ENCODE measurements at places on chromosomes 11 and 22.

DNA sequence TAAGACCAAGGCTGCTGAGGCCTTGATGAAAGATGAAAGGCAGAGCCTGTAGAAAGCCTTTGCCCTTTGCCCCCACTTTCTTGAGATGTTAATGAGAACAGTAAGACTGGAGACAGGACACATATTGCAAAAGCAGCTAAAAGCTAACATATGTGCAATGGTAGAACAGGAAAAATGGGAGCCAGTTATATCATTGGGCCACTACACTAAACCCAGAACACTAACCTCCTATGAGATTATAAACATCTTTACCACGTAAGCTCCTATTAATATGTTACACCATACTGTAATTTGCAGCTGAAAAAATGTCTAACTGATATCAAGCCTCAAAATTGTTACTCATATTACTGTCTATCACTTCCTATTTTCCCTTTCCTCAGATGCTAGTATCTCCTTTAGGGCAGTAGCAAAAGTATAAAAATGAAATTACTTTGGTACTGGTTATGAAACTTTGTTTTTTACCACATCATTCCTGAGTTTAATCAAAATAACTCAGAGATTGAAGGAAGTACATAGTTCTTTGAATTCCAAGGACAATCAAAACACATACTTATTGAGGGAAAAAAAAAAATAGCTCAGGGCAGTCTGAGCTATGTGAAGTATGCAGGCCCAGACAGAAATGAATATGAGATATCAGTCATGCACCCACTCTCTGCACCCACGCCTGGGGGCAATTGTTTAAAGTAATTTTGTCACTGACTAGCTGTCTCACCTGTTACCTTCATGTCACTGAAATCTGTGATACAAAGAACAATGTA, 9.1 kb downstream of the HPS5 start:
- no peak for DNase-seq

DNA sequence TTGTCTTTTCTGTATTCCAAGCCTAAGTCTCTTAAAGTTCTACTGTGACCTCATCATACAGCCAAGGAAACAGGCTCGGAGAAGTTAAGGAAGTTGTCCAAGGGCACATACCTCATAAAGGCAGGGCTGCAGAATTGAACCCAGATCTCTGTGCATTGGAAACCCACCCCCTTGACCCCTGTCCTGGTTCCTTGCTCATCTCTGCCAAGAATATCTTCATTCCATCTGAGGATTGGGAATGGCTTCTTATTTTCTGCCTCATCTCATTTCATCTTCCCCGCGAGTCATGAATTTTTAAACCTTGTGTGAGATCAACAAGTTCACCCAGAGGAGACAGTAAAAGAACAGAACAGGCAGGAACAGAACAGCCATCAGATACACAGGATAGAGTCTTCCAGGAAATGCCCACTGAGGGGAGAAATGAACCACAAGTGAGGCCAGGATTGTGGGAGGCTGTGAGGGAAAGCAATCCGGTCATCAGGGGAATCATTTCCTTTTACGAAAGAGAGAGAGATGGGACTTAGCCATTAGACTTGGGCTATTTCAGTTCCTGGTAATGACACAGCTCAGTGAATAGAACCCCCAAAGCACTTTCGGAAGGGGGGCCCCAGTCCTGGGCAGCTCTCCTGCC, 34.4 kb upstream of the LRRC10B start:
- no peak for DNase-seq

DNA sequence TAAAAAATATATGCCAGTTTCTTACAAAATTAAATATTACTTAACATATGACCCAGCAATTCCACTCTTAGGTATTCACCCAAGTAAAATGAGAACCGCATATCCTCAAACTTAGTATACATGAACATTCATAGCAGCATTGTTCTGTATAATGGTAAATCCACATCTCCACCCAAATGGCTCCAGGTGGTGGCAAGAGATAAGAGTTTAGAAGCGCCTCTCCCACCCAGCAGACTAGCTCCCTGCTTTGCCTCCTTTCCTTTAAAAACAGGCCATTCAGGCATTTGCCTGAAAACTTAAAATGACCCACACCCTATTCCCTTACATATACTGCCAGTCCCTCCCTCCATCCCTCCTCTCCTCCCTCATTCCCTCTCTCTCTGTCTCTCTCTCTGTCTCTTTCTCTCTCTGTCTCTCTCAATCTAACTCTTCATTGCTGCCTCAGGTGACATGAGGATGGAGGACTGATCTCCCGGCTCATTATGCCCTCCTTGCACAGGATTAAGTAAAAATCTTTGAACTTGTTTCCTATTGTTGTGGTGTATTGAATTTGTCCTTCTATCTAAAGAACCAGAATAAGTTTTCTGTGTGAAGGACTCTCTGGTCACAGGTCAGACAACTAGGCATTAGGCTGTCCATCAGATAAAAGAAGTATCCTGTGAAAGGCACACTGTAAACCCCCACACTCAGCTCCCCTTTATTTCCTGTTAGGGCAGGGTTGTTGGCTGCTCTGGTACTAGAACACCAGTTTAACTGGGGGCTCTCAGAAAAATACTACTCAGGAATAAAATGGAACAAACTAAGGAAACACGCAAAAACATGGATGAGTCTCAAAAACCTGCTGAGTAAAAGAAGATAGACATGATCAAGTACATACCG, 48.3 kb downstream of the RRP8 start:
- no peak for DNase-seq

- DNase-seq = peak; percentile 58
These were observed 2.1 kb upstream of the DRD2 start for GRCh38 chr11:113477321-113477720.

GRCh38 chr22:49951986-49952896, 8.3 kb upstream of the PIM3 start:
- no peak for DNase-seq

DNA sequence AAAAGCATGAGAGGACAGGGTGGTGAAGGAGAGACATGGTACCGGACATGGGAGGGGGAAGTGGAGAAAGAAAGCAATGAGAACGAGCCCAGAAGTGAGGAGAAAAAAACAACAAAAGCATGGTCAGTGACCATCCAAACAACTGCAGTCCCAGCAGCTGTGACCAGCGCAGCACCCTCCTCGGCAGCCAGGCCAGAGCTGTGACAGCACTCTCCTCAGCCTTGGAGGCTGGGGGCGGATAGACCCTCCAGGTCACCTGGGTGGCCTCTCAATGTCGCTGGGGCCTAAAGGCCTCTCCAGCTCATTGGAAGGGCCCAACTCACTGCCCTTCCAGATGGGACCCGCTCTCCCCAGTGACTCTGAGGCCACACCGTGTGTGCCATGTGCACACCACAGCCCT, 103.3 kb downstream of the MED15 start:
- DNase-seq = no peak

DNA sequence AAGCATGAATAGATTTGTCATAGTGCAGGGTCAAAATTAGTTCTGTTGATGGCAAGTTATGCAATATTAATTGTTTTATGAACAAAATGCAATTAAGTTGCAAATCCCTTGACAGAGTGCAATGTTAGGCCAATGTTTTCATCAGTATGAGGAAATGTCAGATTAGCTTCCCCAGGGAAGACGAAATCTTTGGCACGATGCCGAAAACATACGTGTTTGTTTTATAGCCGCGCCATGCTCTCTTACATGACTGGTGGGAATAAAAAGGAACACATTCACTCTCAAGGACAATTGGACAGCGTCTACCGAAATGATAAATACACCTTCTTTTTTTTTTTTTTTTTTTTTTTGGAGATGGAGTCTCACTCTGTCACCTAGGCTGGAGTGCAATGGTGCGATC, 27.0 kb downstream of the MFNG start:
- no peak for DNase-seq

DNA sequence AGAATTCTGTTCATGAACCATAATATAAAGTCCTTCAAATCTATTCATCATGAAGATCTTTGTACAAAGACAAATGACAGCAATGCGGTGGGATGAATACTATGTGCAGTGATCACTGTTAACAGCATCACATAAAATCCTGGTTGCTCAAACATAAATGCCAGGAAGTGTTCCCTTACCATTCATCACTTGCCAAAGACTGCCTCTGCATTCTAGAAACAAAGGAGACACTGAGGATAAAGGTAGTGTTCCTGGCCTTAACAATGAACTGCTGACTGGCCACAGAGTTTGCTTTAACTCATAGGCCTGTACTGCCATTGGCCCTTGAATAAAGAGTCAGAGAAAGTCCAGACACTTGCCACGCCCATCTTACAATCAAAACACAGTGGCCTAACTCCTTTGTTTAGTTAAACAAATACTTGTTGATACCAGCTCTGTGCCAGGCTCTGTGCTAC, 29.5 kb downstream of the C2CD3 start:
- DNase-seq = peak; percentile 12

All from WTC11 (cell line).